Foreskin fibroblast (primary cell): ENCODE measurements at places on chromosomes 3 and 15.
A peak's percentile ranks its signal among the peaks of the same experiment; 100 is the strongest.

DNA sequence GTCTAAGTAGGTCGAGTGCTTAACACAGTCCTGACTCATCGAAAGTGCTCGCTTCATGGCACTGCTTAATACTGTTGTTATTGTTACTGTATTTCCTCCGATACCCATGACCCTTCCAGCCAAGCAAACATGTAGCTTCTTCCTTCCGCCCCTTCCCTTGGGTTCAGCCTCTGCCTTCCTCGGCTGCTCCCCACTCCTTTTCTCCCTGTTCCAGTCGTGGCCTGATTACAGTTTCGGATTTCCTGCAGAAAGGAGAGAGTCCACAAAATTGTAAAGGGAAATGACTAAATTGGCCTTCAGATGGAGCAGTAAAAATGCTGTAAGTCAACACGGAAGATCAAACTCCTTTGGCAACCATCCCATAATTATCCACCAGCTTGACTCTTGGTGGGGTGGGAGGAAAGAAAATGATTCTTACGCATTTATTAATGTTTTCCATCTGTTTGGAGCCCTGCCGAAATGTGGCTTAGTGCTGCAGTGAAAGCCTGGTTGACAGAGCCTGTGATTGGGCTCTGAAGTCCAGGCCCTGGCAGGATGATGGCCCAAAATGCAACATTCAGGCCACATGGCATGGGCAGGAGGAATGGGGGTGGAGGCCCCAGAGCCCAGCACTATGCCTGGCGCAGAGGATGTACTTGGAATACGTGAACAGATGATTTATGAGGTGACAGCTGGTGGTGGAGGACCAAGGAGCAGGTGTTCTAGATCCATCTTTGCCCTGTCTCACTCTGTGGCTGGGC lies 37.6 kb downstream of the FAM3D start:
- peak; percentile 96 for DNase-seq

DNA sequence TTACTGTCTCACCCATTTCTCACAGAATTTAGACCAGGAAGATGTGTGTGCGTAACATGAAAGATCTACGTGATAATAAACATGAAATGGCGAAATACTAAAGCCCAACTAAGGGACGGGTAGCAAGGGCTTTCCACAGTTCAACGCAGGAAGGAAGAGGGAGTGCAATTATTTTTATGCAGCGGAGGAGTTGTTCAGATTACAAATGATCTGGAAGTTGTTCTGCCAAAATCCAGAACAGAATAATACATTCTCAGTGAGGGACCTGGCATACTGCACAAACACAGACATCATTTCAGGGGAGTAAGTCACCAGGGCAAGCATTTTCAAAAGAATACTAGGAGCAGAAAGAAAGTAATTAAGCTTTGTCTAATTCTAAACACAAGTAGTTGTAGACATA lies 133.6 kb upstream of the RAP2B start:
- DNase-seq, result peak; percentile 6

- peak; percentile 51 for DNase-seq
Measured at GRCh38 chr3:197305854-197306253, 7.4 kb upstream of the DLG1 start.

DNA sequence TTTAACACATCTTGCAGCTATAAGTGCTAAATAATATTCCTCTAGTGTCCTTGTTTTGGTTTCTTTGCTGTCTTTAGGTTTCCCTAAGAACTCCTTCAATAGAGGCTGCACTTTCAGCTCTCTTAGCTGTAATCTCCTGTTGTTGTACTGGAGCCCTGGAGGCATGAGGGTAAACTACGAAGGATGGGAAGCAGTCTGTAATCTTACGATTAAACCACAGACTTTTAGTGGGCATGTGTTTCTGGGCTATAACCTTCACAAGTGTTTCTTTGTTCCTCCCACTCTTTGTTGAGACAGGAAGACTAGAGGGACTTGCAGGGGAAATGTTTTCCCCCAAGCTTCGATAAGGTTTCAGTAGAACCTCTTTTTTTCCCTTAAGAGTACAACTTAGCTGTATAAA lies 1058.1 kb downstream of the NSUN3 start:
- DNase-seq, result no peak

GRCh38 chr3:9617056-9617455 lies 32.2 kb upstream of the MTMR14 start:
- no peak for DNase-seq

GRCh38 chr15:58864602-58865424 lies 68.7 kb downstream of the SLTM start:
- DNase-seq, result no peak

GRCh38 chr3:61650276-61650675 lies 88.9 kb downstream of the PTPRG start:
- DNase-seq, result peak; percentile 83

DNA sequence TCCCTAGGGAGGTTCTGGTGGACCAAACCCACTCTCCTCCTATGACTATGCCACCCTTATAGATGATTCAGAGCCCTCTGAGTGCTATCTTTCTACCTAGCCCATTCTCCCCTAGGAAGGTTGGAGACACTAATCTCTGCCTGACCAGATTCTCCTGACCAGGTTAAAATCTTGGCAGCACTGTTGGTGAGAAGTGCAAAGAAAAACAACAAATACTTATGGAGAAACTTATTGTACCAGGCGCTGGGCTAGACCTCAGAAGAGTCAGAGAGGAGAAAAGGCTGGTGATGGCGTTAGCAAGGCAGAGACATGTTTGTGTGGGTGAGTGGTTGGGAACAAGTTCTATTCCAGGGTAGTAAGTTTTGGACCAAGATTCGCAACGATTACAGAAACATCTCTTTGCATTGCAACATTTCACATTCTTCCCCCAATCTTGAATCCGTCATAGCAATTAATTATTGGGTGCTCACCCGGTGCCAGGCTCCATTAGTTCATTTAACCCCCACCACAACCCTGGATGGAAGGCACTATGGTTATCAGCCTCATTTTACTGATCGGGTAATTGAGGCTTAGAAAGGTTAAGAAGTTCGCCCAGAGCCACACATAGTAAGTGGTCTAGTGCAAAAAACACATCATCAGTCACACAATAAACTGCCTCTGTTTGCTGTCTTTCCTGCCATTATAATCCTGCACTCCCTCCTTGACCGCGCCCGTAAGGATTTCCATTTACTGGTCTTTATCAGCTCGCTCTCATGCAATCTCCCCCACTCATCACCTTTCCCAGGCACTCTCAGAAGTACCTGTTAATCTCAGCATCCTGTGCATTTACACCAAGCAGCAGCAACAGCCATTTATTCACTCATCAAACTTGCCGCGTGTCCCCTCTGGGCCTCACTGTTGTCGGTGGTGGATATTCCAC lies 655 bp upstream of the TSPAN3 start:
- DNase-seq, result no peak

DNA sequence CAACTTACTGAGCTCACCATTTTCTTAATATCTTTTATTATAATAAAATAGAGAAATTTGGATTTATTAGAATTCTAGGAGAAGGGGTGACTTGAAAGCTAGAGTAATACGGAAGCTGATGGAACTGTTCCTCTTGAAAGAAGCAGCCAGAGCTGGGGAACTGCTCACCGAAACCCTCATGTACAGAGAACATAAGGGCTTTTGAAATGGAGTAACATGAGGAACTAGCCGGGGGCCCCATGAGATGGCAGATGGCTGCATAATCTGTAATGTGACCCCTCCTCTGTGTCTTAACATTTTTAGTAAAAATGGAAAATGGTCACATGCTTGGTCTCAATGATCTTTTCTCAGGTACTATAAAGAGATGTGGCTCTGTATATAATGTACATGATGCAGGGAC lies 15.7 kb upstream of the DYNC1LI1 start:
- no peak for DNase-seq

DNA sequence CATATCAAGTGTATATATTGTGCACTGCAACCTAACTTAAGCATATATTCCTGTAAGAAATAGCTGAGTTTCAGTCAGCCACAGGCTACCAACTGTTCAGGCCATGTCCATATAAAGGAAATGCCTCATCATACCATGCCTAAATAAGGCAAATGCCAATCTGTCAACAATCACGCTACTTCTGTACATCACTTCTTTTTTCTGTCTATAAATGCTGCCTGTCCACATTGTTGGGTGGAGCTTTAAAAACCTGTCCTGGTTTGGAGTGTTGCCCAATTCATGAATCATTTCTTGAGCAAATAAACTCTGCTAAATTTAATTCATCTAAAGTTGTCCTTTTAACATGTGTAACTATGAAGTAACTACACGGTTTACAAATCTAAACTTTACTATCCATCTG lies 1091.9 kb downstream of the NSUN3 start:
- no peak for DNase-seq

- DNase-seq, result peak; percentile 98
Measured at GRCh38 chr15:39465843-39466749, 114.8 kb upstream of the THBS1 start.

GRCh38 chr3:117736846-117737245 lies 1027.3 kb downstream of the TUSC7 start:
- DNase-seq, result no peak

DNA sequence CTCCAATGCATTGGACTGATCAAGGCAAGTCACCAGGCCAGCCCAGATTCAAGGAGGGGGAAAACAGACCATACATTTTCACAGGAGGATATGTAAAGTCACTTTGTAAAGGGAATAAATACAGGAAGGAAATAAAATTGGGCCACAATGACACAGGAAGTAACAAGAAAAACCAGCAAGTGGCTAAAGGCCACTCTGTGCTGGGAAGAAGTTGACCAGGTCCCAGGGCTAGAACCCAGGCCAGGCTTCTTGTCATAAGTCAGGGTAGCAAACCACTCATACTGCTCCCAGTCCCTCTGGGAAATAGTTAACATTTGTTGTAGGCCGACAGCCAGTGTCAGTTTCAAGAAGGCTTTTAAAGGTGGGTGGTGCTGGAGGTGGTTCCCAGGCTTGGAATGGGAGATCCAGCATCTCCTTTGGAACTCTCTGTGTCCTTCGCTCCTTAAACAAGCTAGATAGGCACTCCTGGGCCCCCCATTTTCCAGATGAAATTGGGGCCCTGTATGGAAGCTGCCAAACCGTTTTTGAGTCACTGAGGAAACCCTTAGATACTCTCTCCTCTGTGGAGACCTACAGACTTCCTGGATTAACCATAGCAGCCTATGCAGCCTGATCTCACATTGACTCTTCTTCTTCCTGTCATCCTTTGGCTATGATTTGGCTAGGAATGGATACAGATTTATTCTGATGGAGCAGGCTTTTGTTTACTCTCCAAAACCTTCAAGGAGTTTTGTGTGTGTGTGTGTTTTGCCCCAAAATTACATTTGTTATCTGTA lies 14.7 kb upstream of the EDC3 start:
- DNase-seq, result no peak

DNA sequence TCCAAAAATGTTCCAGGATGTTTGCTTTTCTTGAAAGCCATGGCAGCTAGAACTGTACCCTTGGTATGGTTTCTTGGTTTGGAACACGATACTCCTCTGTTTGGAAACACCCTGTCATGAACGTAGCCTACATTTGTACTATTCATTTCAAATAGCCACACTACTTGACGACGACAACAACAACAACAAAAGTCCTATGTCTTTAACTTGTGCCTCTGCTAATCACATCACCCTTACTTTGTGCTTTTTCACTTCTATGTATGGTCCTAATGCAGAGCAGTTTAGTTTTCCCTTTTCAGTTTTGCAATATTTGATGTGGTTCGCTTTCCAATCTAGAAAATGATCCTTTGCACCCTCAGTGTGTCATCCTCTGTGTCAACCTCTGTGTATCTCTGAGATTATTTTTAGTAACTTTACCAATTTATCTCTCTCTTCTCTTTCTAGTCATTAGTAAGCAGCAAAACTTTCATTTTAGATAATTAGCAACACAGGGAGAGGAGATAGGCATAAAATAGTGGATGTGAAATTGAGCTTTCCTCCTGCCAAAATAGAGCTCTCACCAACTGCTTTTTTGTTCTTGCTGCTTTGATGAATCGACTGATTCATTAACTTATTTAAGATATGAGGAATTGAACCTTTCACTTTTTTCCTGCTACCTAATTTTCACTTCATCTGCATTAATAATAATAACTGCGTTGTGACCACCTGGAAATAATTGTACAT lies 44.1 kb upstream of the TP63 start:
- no peak for DNase-seq

DNA sequence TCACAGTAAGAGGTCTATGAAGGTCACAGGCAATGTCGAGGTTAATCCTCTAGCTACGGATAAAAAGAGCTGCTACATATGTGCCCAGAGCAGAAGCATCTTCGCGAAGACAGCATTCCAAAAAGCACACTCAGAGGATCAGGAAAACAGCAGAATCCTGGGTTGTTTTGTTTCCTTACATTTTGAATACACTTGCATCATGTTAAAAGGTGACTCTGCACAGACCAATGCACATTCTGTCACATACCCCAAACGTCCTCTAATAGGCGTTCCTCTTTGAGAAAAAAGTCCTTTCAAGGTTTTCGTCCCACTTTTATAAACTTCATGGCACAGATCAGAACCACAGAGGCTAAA lies 52.7 kb downstream of the VGLL4 start:
- peak; percentile 78 for DNase-seq

DNA sequence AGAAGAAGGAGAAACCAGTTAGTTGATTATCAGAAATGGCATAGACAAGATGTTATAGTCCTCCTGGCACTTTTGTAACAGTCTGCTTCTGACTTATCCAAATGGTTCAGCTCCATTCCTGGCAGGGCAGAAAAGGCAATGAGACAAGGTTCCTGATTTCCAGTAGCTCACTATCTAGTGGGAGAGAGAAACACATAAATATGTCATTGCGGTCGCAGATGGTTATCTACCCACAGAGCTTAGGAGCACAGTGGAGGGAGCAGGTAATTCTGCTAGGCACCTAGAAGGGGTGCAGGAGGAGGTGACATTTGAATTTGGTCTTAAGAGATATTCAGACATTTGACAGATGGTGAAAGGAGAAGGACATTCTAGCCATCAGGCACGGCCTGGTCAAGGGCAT lies 78.1 kb downstream of the TAMM41 start:
- DNase-seq, result no peak

DNA sequence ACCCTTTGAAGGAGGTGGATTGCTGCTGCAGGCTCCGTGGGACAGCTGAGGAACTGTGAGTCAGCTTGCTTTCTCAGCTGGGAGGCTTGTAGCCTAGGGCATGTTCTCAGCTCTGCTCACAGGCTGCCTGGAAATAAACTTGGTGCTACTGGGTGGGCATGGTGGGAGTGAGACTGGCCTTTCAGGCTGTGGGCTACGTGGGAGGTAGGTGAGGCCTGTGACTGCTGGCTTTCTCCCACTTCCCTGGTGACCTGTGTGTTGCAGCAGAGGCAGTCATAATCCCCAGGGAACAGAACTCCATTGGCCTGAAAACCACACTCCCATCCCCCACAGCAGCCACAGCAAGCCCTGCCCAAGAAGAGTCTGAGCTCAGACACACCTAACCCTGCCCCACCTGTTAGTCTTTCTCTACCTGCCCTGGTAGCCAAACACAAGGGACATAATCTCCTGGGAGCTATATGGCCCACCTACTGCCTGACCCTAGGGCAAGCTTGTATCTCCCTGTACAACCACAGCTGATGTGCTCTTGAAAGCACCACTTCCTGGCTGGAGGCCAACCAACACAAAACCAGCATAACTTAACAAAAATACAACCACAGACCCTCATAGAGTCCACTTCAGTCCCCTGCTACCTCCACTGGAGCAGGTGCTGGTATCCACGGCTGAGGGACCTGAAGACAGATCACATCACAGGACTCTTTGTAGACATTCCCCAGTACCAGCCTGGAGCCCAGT lies 236.5 kb downstream of the SQOR start:
- peak; percentile 78 for DNase-seq
